ENCODE measurements at places on chromosomes 7 and 10. TPM values are rescaled to one million over a fixed set of nuclear protein-coding genes. Genes with fewer than 3 reads are reported as not detected.

The LGI1 gene
- not detected for total RNA-seq

The CABCOCO1 gene
- total RNA-seq = not detected

The ADAM8 gene
- total RNA-seq = 70.0 TPM

The RET gene
- not detected for total RNA-seq

DNA sequence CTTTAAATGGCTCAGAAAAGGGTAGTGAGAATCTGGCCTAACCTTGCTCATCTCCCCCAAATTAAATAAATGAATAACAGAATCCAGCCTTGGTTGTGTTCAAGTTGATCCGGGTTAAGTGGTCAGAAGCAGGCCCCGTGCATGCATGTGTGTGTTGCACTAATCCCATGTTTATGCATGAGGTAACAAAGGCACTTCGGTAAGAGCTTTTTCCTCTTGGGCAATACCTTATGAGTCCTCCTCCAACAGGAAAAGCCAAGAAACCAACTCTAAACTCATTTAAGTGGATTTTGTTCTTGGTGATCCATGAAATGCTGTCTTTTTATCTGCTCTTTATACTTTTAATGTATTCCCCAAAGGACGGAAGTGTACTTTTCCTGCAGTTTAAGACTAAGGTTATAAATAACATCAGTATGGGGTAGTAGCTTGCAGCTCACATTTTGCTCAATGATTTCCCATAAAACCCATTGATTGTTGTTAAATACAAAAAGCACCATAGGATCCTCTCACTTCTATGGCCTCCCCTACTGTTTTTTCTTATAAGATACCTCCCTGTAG lies 104.9 kb upstream of the YAE1 start:
- DNase-seq = no peak

DNA sequence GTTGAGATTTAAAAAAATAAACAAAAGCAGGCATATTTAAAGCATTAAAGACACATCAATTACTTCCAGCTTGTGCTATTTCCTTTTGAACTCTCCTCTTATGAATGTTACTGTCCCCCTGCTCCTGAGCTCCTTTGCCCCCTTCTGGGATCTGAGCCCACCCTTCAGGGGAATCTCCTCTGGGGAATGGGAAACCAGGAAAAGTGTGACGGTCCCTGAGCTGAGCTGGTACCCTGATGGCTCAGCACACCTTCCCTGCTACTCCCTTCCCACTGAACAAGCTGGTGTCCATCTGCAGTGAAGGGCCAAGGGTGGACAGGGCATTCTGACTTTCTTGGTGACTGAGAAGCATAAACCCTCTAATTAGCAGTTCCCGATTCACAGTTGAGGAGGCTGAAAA lies 356.3 kb downstream of the PTEN start:
- no peak for DNase-seq

The ARL3 gene
- total RNA-seq = 8.7 TPM
